ENCODE measurements at places on chromosomes 2 and 18.

DNA sequence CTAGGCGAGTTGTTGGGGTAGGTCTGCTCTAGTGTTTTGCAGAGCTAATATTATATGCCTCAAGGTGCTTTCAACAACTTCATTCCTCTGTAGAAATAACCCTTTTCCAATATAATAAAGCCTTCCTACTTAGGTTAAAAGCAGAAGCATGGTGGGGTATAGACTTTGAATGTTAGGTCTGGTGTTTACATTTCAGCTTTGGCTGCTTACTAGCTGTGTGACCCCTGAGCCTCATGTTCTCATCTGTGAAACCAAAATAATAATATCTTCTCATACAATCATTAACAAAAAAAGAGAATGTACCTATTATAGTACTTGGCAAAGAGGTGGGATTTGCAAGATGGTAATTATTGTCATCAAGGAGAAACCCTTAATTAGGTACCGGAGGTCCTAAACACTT lies 386.6 kb downstream of the NBAS start:
- DNase-seq = no peak

- no peak for DNase-seq
Measured at GRCh38 chr2:185291035-185291647, 447.5 kb upstream of the FSIP2 start.

GRCh38 chr2:31337860-31338259 lies 76.7 kb downstream of the XDH start:
- no peak for DNase-seq

DNA sequence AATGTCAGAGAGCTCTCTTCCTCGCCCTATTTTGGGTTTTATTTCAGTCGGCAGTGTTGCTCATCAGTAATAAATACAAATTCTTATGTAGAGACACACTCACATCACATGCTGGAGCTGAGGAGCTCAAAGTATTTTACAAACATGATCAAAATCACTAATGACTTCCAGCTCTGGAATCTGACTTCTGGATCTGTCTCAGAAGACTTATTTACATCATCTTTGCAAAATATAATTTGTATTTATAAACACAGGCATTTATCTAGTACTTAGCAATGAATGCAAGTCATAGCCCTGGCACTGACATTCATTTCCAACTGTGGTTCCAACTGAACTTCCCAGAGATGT lies 327.1 kb downstream of the NCKAP5 start:
- DNase-seq = no peak

DNA sequence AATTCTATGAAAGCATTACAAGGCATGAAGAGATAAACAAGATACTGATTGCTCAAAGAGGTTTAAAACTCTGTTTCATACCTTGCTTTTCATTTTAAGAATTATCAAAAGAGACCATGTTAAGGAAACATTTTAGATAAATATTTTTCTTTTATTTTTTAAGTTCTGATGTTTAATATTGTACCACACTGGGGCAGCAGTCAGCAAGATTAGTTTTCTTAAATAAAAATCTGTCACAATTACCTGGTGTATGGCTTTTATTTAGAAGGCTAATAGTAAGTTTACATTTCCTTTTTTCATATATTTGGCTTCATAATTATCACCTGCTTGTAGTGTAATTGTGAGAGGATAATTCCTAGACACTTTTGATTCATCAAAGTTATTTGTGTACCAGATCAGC lies 46.4 kb downstream of the ZNF804A start:
- no peak for DNase-seq

- DNase-seq = no peak
Measured at GRCh38 chr2:222554517-222554916, 101.4 kb downstream of the FARSB start.

DNA sequence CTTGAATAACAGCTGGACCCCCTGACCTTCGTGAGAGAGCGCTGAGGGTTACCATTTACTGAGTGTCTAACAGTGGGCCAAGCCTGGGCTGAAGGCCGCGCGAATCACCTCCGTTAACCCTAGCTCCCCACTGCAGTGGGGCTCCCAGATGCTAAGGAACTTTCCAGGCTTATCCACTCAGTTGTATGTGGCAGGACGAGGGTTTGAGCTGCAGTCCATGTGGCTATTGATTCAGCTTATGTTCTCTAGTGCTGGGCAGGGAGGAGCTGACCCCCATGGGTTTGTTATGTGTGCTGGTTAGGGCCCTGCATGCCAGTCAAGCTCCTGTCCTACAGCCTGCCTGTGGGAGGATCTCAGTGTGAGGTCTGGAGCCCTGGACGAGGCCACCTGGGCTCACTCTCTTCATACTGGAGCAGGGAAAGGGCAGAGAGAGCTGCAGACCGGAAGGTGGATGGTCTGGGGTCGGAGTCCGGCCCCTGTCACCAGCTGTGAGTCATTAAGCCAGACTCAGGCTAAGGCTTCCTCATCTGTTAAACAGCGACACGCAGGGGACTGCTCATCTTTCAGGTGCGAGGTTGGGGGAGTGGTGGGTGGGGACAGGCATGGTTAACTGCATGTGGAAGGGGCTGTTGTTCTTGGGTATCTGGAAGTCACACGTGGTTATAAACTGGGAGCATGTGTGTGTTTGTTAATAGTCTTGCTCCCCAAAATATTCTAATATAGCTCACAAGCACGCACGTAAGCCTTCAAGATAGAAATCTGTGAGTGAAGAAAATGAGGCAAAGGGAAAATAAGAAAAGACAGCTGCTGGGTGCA lies 6.6 kb downstream of the PSD4 start:
- DNase-seq = no peak

DNA sequence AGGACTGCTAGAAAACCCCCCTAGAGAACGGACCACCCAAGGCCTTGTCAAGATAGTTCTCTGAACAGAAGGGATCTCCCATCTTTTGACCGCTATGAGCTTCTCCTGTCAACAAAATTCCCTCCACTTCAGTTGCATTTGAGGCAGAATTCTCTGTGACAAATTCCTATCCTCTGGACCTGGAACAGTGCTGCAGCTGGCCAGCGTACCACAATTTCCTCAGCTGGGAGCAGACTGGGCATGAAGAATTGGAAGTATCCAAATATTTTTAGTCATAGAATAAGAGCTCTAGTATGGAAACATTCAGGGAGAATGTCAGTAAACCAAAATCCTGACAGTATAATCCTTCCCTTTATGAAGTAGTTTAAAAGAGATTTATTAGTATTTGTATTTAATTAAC lies 147.1 kb upstream of the BOD1L2 start:
- no peak for DNase-seq

DNA sequence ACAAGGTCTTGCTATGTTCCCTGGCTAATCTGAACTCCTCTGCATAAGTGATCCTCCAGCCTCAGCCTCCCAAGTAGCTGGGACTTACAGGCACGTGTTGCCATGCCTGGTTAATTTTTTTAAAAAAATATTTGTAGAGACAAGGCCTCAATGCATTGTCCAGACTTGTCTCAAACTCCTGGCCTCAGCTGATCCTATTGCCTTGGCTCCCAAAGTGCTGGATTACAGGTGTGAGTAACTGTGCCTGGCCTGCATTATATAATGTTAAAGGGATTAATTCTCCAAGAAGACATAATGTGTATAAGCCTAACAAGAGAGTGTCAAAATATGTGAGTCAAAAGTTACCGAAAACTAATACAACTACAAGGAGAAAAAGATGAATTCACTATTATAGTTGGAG lies 32.2 kb downstream of the BUB1 start:
- DNase-seq = no peak

DNA sequence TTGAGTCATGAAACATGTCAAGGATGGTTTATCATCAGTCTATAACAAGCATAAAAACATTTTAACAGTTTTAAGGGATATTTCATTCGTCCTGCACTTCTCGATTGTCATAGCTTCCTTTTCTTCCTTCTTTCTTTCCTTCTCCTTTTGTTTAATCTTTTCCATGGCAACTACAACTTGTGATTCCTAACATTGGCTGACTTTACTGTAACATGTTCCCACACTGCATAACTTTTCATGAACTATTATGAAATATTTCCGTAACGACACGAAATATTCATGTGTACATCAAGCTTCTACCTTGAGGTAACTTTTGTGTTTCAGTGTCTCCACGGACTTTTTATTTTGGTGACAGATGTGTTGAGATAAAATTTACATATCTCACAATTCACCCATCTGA lies 134.4 kb downstream of the ACTR3 start:
- no peak for DNase-seq

DNA sequence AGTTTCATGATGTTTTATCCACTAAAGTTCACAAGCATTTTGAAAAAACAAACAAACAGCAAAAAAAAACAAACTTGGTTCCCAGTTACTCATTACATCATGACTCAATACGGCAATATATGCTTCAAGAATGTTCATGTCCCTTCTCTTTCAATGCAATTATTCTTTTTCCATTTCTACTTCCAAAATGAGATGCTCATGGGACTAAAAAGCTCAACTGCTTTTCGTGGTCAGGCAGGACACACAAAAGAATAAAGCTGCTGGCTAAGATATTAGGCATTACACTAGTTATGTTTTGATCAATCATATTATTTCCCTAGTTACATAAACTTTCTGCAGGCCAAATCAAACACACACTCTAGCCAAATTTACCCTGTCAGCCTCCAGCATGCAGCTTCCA lies 301.3 kb downstream of the EPHA4 start:
- DNase-seq = no peak

- no peak for DNase-seq
Measured at GRCh38 chr2:135839713-135840112, 2.7 kb upstream of the LCT start.

DNA sequence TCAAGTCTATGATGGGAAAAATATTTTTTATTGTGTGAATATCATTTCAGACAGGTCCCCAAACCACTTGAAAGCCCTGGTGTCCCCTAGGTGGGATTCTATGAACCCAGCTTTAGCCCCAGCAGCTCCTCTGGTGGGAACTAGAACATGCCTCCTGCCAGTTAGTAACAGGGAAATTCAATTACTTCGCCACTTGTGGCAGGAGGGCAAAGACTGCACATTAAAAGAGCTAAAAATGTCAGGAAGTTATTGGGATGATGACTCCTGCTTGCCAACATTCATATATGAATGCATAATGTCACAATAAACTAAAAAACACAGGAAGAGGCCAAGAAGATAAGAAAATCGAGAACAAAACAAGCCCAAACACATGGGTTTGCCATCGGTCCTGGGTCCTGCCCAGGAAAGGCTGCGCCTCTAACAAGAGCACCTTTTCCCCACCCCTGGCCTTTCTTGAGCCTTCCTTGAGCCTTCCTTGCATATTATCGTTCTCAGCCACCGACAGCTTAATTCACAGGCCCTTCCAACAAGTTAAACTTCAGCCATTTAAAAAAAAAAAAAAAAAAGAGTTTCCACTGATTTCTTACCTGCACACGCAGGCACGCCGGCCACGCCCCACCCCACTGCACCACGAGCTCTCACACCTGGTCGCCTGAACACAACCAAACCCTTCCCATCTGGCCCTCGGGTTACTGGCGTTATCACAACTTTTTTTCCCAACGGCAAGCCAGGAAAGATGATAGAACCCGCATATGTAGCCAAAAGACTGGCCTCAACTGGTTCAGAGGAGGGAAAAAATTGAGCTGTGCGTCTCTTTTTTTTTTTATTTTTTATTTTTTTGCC lies 23.4 kb downstream of the BCL11A start:
- DNase-seq = no peak

GRCh38 chr2:62014102-62014501 lies 108.6 kb downstream of the COMMD1 start:
- DNase-seq = no peak

GRCh38 chr2:189363559-189363958 lies 77.7 kb upstream of the WDR75 start:
- DNase-seq = no peak

GRCh38 chr18:45751766-45752165 lies 27.8 kb downstream of the SLC14A1 start:
- no peak for DNase-seq

GRCh38 chr2:126858991-126859390 lies 39.7 kb upstream of the TEX51 start:
- DNase-seq = no peak

- no peak for DNase-seq
Measured at GRCh38 chr2:127454595-127455565, 36.7 kb downstream of the PROC start.

DNA sequence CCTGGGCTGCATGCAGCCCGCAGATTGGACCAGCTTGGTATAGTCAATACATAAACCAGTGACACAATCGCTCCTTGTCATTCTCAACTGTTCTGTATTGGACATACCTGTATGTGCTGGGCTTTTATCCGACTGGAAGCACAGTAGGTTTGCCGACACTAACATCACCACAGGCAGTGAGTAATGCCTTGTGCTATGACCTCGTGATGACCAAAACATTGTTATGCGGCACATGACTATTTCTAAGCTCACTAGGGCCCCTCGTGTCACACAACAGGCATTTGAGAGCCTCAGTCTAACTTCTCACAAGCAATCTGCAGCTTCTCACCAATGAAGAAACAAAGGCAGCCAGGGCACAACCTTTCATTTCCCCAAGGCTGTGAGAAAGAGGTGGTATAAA lies 320.8 kb downstream of the AFF3 start:
- DNase-seq = no peak

DNA sequence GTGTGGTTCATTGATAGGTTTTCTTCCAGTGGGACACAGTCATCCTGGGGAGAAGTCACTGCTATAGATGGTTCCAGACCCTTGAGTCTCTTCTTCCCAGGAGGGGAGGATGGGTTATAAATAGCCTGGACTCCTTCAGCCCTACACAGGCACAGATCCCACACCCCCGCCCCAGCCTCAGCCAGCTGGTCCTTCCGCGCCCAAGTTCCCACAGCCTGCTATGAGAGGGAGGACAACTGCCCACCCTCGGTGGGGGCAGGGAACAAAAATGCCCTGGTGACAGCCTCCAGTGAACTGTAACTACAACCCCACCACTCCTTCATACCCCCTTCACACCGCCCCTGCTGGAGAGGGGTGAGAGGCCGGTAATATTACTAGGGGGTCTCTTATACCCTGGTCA lies 3.2 kb downstream of the ZBTB7C start:
- no peak for DNase-seq

- no peak for DNase-seq
Measured at GRCh38 chr2:129237966-129238725, 741.3 kb upstream of the RAB6C start.

GRCh38 chr18:44685296-44685695 lies 4.6 kb downstream of the SETBP1 start:
- DNase-seq = no peak

- DNase-seq = no peak
Measured at GRCh38 chr2:197888321-197888720, 83.9 kb downstream of the PLCL1 start.

Data from CD4-positive, alpha-beta T cell treated with Interleukin-21 for 1 hour (primary cell).